Stimulated activated CD4-positive, alpha-beta T cell treated with anti-CD3 and anti-CD28 coated beads, Interleukin-1b, Interleukin-23, amount 100 ng/mL, for 1 hour (primary cell): ENCODE measurements at places on chromosomes 2 and 18.
A peak's percentile ranks its signal among the peaks of the same experiment; 100 is the strongest.

- no peak for DNase-seq
Observed at GRCh38 chr2:112061840-112062239, 6.8 kb downstream of the TMEM87B start.

DNA sequence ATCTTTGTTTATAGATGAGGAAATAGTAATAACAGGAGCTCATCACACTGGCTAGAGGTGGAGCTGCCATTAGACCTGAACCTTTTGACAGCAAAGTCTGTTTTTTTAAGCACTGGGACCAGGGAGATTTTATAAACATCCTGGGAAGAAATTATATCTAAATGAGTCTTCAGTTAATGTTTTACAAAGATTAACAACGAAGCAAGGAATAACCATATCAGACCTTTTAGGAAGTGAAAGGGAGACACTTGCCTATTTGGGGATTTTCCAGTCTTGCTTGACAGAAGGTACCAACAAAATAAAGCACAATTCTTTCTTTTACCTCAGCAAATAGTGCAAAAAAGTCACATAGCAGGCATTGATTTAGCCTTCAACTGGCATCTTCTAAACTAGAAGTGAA, 777.0 kb downstream of the CPS1 start:
- DNase-seq = no peak

GRCh38 chr2:131050896-131051295, 42.4 kb downstream of the FAM168B start:
- DNase-seq = no peak

DNA sequence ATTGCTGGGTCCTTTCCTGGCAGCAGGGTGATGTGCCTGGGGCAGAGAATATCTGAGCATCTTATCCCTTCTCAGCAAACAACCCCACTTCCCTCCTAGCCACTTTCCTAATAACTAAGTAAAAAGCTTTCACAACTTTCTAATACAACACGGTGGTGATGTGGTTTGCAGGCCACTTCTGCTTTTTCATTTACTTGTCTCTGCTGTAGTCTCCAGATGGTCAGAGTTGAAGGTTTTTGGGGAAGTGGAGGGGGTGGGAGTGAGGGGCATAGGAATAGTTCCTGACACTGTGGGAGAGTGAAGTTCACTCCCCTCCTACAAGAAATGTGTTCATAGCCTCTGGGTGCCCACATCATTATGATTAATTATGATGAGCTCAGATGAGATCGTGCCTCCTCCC, 11.6 kb downstream of the OXER1 start:
- DNase-seq = no peak

DNA sequence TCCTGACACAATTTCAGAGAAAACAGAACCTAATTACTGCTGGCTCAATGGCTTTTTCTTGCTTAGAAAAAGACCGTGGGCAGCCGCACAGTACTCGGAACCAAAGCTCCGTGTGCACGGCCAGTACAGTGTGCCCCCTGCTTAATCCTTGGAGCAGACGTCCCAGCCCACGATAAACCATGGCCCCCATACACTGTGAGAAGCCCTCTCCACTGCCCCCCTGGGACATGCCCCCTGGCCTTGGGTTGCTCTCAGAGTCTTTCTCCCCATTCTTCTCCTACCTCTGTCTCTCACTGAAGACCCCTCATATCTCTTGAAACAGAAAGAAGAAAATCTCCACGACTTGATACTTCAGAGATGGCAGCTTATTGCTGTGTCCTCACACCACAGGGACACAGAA, 44.0 kb downstream of the CYP26B1 start:
- no peak for DNase-seq

- DNase-seq = no peak
Observed at GRCh38 chr2:135962366-135963123, 22.9 kb downstream of the DARS1 start.

GRCh38 chr2:161044095-161044865, 115.9 kb upstream of the TANK start:
- no peak for DNase-seq

DNA sequence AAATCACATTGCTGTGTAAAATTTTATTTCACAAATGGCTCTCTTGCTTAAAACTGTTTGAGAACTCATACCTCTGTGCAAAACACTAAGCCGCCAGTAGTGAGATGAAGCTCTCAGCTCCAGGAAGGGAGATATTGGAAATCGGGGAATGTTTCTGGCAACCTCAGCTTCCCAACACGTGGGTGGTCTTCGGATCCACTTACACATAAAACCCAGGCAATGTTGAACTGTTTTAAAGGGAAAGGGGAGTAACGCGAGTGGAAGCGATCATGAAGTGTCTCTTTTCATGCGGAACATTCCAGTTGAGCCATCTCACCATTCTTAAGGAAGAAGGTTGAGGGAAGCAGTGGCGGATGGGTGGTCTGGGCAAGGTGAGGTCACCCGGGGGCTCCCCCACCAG, 136.8 kb downstream of the ASB1 start:
- DNase-seq = no peak

DNA sequence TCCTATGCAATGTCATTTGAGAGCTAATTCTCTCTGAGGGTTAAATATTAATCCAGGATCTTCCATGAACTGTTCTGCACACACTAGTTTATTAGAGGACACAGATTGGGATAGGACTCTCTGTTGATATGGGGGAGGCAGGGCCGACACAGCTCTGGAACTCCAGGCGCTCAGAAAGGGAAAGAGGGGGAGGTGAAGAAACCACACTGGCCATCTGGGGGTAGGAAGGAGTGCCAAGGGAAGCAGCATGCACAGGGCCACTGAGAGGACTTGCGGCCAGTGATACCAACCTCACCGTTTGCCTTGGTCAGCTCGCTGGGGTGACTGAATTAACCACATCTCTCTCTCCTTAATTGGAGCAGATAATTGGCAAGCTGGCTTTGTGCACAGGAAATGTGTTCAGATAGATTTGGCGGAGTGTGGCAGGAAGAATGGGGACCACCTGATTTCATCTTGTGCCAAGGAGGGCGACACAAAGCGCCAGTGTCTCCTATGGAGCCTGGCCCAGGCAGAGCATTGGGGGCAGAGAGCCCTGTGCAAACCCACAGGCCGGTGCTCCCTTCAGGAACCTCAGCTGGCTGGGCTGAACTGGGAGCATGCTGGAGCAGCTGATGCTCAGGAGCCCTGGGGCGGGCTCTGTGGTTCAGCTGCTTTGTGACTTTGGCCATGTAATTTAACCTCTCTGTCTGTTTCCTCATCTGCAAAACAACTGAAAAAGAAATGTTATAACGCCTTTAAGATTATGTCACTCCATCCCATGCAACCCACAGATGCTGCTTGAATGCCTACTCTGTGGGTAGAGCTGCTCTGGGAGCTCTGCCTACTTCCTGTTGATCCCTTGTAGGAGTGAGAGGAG, 114.7 kb upstream of the STON1 start:
- no peak for DNase-seq

- no peak for DNase-seq
Observed at GRCh38 chr2:104462731-104463130, 391.2 kb upstream of the POU3F3 start.

DNA sequence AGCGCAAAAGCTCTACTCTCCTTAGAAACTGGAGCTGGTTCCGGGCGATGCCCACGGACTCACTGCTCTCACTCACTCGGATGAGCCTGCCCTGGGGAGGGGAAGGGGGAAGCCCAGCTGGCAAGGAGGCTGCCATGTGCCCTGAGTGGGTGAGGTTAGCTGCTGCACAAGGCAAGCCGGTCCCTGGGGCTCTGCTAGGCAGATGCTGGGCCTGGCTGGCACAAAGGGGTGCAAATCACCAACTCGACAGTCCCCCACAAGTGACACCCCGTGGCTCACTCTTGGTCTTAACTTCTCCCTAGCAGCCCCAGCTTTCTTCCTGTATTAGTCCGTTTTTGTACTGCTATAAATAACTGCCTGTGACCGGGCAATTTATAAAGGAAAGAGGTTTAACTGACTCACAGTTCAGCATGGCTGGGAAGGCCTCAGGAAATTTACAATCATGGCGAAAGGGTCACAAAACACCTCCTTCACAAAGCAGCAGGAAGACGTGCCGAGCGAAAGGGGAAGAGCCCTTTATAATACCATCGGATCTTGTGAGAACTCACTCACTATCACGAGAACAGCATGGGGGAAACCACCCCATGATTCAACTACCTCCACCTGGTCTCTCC, 33.2 kb downstream of the ADCY3 start:
- no peak for DNase-seq

DNA sequence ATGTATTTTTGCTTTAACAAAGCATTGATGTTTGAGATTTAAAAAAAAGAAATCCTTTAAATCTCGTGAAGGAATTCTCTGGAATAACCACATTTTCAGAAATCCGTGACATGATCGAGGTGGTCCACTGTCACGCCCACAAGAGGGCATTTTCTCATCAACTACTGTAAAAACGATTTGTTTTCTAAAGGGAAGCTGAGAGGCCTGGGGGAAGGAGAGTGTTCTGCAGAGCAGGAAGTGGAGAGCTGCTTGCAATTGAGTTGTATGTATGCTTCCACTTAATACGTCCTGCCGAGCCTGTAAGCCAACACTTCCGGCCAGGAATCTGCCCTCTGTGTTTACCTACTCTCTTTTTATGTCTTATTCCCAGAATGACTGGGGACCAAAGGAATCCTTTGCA, 19.4 kb downstream of the KLHL29 start:
- no peak for DNase-seq

GRCh38 chr2:135820003-135820618, 16.9 kb downstream of the LCT start:
- DNase-seq = peak; percentile 44

DNA sequence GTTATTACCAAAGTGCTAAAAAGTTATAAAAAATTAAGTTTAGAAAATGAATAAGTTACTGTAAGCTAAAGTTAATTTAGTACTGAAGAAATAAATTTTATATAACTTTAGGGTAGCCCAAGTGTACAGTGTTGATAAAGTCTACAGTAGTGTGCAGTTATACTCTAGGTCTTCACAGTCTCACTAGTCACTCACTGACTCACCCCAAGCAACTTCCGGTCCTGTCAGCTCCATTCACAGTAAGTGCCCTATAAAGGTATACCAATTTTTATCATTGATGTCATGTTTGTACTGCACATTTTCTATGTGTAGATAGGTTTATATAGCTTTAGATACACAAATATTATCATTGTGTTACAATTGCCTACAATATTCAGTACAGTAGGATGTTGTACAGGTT, 518.3 kb upstream of the PIK3C3 start:
- DNase-seq = no peak

DNA sequence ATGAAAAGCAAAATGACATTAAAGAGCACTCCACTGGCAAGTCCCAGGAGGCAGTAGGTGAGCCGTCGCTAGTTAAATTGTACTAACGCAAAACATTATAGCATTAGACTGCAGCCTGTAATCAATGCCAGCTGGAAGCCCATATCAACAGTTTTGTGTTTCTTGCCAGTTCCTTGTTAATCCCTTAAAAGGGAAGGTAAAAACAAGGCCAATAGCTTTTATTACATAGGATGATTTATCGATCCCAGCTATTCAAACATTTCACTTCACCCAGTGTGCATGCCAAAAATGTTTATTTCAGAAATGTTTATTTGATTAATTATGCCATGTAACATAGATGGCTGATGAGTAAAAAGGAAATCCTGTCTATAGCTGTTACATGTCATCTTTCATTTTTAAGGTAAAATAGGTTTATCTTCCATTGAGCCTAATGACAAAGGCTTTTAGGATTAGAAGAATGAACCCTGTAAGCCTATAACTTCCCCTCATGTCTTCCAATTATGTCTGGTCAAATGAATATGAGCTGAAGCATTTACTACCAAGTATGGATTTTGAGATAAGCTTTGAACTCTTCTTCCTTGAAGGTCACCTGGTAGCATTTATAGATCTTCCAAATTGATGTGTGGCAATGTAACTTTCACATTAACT, 591.2 kb downstream of the RNF144A start:
- no peak for DNase-seq

GRCh38 chr2:127079358-127079920, 27.5 kb downstream of the BIN1 start:
- no peak for DNase-seq

- DNase-seq = no peak
Observed at GRCh38 chr2:181528441-181528840, 71.3 kb downstream of the ITGA4 start.

GRCh38 chr2:96866586-96866985, 3.3 kb downstream of the SEMA4C start:
- DNase-seq = no peak

DNA sequence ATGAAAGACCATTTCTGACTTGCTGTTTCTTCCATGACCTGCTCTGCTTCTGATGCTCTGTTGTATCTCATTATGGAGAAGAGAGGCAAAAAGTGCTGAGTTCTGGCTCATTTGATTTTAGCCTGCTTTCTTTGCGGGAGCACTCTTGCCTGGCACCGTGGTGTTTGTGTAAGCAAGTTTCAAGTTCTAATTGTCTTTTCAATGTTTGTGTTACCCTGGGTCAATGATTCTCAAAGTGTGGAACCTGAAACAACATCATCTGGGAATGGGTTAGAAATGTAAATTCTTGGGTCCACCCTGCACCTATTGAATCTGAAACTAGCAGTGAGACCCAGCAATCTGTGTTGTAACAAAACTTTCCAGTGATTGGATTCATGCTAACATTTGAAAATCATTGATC, 85.5 kb upstream of the STON1 start:
- DNase-seq = no peak

DNA sequence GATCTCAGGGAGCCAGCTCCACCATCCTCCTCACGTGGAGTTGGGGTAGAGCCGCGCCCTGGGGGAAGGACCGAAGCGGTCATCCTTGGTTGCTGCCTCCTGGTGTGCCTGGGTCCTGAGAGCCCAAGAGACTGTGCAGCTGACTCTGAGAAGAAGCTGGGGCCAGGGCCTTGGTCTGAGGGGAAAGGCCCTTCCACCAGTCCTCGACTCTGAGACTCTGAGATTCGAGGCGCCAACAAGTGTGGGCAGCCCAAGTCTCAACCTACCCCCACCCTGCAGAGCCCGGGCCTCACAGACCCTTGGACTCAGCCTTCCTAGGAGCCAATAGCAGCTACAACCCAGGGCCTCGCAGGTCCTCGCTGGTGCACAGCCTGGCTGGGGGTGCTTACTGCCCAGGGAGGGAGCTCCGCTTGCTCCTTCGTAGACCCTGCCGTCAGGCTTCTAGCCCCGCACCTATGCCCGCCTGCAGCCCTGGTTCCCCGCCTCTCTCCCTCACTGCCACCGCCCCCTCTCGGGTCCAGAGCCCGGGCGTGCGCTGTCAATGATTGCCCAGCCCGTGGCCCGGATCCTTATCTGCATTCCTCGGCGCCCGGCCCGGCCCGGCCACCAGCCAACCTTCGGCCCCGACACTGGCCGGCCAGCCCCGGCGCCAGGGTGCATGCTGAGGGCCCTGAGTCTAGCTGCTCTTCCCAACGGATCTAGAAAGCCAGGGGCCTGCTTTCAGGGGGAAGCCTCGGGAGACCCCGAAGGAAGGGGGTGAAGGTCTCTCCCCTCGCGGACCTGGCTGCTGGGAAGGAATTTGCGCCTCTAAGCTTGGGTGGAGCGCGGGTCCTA, 2.0 kb downstream of the IHH start:
- no peak for DNase-seq

GRCh38 chr2:164694275-164694695, 73.0 kb upstream of the GRB14 start:
- DNase-seq = no peak

DNA sequence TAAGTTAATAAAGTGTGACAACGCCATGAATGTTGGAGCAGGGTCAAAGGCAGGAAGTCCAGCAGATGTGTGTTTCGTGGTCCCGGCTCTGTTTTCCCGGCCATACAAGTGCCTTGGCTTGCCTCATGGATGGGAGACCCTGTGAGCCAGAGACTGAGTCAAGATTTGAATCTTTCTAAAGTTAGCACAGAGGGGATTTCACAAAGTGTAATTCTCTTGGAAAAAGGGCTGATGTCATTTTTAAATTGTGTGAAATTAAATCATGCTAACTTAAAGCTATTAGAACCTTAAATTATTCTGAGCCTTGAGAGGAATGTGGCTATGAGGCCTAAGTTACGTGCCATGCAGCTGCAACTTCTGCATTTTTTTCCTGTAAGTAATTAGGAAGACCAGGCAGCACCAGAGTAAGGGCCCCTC, 38.3 kb upstream of the RALBP1 start:
- no peak for DNase-seq
